Bronchial epithelial cell (primary cell): ENCODE measurements at places on chromosomes 11 and 22. TPM values are rescaled to one million over a fixed set of nuclear protein-coding genes. Genes with fewer than 3 reads are reported as not detected.
A peak's percentile ranks its signal among the peaks of the same experiment; 100 is the strongest.

Gene PIH1D2
- 0.51 and 0.53 TPM in 2 replicates for total RNA-seq

DNA sequence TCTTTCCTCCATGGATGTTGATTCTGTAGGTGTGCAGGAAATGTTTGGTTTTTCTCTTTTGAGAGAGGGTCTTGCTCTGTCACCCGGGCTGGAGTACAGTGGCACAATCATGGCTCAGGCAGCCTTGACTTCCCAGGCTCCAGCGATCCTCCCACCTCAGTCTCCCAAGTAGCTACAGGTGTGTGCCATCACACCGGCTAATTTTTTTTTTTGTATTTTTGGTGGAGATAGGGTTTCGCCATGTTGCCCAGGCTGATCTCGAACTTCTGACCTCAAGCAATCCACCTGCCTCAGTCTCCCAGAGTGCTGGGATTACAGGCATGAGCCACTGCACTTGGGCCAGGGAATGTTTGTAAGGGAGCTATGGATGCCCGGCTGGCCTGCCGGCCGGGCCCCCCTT is 4.5 kb downstream of the PRR5 start:
- no peak for DNase-seq

DNA sequence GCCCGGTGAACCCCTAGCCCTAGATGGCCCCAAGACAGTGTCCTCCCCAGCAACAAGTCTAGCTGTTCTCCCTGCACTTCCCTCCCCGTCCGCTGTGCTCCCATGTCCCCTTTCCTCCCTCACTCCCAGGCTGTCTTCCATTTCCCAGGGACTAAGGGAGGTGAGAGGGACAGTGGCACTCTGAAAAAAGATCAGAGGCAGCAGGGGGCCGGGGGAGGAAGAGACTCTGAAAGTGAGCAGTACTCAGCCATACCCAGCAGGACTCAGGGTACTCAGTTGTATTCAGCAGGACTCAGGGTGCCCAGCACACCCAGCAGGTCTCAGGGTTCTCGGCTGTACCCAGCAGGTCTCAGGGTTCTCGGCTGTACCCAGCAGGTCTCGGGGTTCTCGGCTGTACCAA is 48.4 kb upstream of the THY1 start:
- DNase-seq, result no peak

DNA sequence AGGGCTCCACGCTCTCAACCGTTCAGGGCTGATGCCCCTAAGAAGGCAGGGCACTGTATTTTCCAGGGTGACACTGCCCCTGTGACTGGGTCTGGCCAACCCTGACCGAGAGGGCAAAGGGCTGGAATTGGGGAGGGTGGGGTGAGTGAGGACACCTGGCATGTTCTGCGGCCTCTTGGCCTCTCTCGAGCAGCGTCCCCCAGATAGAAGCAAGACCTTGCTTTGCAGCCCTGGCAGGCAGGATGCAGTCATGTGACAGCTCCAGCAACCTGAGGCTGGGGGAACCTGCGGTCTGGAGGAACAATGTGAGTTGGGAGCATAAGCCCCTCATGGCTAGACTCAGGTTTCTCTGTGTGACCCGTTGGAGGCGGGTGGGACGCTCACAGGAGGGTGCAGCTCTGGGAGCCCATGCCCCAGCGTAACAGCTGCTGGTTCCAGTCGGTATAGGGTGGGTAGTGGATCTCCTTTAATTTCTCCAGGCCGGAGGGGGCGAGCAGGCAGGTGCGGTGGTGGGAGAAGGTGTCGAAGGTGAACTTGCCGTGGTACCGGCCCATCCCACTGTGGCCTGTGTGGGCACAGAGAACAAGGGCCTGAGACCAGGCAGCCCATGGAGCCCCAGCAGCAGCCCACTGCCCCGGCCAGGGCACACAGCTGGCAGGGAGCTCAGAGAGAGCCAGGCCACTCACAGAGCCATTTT is 11.4 kb downstream of the ALDH3B2 start:
- DNase-seq, result no peak

DNA sequence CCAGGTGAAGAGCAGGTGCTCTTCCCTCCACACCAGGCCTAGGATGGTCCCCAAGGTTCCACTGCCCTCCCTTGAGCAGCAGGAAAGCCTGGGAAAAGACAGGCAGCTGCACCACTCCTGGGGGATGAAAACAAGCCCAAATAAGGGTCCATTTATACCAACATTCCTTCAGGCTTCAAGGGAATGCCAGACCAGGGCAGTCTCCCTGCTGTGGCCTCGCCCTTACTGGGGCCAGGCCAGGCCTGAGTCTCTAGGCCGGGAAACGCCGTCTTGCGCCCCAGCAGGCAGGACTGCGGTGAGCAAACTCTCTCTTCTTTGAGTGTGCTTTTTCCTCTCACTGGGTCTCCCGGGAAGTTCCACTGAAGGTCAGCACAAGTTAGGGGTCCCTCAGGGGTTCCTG is 443.5 kb downstream of the SOX6 start:
- no peak for DNase-seq

GRCh38 chr11:134410766-134411165 is 1.3 kb downstream of the B3GAT1 start:
- no peak for DNase-seq

Gene EIF3M
- total RNA-seq, result 326 and 500 TPM in 2 replicates

Gene ART1
- not detected in 2 replicates for total RNA-seq

Gene PHETA2
- total RNA-seq, result 2.4 and 3.4 TPM in 2 replicates

Gene CCS
- 29.3 and 30.3 TPM in 2 replicates for total RNA-seq

Gene BACE1-AS
- total RNA-seq, result 1.1 and 1.5 TPM in 2 replicates

Gene CRKL
- total RNA-seq, result 64.8 and 72.9 TPM in 2 replicates

GRCh38 chr11:116727990-116728389 is 44.8 kb downstream of the BUD13 start:
- DNase-seq, result no peak

- DNase-seq, result peak; percentile 68
Observed at GRCh38 chr11:128867277-128867676, at the start of gene KCNJ1. Gene KCNJ1 (minus strand): TSS chr11:128867296. CDS start chr11:128840243, 27,053 bp downstream.

Gene C11orf87
- not detected in 2 replicates for total RNA-seq

DNA sequence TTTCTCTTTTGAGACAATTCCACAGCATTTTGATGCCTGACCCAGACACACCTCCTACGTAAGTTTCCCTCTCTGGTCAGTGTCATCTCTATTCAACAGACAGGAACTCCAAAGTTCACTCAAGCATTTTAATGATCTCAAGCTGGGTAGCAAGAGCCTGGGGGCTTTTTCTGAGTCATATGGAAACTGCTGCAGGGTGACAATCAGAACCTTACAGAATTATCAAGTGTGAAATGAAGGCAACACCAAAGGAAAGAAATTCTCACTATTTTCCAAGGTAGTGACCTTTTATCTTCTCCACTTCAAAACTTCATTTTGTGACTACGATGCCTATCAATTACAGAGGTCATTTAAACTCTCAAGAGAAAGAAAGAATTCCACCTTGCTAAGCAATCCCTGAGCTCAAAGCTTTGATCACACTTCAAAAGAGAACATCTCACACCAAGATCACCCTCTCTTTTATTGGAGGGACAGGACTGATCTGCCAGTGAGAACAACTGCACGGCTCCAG is 229.0 kb upstream of the ZC3H12C start:
- DNase-seq, result no peak

DNA sequence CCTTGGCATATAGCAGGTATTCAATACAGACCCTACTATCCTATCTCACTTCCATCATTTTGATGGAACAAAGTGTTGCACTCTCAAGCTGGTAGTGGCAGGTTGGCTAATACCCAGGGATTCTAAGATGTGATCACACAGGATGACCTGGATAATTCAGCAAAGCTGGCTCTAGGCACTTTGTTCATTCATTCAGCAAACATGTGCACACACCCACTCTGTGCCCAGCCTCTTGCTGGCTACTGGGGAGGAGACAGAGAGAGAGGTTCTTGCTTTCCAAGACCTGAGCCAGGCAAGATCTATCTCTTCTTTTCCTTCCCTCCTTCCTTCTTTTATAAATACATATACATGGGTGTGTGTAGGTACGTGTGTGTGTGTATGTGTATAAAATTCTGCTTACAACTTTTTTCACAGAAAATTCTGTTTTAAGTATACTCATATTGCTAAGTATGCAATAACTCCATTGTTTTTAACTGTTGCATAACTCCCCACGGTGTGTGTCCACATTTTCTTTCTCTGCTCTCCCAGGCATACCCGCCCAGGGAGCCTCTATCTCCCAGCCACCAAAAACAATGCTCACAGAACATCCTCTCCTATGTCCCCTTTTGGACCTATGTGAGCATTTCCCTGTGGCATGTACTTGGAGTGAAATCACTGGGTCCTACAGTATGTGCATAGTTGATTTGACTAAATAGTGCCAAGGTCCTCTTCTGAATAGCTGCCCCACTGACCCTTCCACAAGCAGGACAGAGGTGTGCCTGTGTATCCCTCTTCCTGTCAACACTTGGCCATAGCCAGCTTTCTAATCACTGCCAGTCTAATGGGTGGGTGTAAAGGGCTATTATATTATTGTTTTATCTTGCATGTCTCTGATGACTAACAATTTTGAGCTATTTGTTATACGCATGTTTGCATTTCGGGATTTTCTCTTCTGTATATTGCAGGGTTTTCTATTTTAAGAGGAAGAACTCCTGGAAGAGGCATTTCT is 27.5 kb downstream of the CLPB start:
- peak; percentile 65 for DNase-seq

DNA sequence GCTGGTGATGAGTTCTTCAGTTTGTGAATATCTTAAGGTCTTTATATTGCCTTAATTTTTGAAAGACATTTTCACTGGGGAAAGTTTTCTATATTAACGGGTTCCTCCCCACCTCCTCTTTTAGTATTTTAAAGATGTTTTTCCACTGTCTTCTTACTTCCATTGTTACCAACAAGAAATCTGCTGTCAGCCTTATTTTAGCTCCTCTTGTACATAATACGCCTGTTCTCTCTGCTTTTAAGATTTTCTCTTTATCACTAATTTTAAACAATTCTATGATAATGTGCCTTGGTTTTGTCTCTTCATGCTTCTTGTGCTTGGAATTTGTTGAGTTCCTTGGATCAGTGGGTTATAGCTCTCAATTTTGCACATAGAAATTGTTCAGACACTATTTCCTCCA is 280.4 kb downstream of the DCDC1 start:
- no peak for DNase-seq

Gene PLAAT5
- not detected in 2 replicates for total RNA-seq

Gene PRRG4
- total RNA-seq, result 3.7 and 7.7 TPM in 2 replicates

DNA sequence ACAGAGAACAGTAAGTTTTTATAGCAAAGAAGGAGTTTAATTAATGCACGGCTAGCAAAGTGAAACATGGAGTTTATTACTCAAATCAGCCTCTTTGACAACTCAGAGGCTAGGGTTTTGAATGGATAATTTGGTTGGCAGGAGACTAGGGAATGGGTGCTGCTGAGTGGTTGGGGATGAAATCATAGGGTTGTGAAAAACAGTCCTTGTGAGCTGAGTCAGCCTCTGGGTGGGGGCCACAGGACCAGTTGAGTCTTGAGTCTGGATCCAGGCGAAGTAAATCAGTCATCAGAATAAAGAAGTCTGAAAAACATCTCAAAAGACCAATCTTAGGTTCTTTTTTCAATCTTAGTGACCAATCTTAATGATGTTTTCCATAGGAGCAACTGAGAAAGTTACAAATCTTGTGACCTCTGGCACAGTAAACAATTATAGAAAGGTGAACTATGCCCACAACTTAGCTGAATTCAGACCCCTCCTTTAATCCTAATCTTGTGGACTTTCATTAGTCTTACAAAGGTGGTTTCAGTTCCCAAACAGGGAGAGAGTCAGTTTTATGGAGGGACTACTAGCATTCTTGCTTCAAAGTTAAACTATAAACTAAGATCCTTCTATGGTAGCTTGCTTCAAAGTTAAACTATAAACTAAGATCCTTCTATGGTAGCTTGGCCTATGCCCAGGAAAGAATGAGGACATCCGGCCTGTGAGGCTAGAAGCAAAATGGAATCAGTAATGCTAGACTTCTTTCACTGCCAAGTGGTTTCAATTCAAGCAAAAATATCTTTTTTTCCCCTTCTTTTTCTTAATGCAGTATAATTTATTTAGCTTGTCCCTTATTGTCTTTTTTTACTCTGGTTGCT is 84.5 kb downstream of the AASDHPPT start:
- peak; percentile 75 for DNase-seq

DNA sequence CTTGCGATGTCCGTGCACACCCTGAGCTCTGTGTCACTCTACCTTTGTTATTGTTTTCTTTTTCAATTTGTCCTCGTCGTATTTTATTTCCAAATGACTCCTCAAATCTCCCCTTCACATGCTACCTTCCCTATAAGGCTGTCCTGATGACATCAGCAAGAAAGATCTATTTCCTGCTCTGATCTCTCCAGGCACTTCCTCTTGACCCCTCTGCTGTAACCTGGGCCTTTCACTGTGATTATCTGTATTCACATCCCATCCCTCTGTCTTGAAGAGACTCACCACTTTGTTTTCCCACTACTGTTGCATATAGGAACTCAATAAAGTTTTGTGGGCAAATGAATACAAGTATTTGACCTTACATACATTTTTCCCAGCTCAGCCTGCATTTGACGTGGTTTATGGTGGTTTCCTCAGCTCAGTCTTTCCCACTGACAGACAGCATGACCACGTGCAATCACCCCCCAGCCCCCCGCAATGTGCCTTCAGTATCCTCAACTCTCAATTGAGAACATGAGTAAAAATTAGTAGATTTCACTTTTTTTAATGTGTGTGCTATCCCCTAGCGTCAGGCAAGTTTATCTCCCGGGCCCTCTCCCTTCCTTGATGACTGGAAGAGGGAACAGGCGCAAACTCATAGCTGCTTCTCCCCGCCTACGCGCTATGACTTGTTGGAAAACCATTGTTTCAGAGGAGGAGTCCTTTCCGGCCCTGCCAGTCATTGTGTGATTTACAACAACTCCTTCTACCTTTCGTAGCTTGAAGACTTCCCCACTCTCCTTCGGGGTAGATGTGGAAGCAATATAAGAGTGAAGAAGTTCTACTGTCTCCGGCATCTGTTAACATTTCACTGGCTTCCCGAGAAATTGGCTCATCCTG is 498.5 kb downstream of the NTM start:
- no peak for DNase-seq
